ENCODE measurements at places on chromosomes 2 and 18.

GRCh38 chr2:169795181-169795580 is 3.5 kb upstream of the SSB start:
- no peak for DNase-seq

DNA sequence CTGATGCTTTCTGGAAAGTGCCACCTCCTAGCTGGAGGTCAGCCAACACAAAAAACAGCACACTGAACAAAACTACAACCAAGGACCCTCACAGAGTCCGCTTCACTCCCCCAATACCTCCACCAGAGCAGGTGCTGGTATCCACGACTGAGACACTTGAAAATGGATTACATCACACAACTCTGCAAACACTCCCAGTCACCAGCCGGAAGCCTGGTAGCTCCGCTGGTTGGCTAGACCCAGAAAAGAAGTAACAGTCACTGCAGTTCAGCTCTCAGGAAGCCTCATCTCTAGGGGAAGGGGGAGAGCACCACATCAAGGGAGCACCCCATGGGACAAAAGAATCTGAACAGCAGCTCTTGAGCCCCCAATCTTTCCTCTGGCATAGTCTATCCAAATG is 175.4 kb downstream of the LCLAT1 start:
- no peak for DNase-seq

GRCh38 chr2:124193706-124194105 is 168.6 kb downstream of the CNTNAP5 start:
- DNase-seq, result no peak

DNA sequence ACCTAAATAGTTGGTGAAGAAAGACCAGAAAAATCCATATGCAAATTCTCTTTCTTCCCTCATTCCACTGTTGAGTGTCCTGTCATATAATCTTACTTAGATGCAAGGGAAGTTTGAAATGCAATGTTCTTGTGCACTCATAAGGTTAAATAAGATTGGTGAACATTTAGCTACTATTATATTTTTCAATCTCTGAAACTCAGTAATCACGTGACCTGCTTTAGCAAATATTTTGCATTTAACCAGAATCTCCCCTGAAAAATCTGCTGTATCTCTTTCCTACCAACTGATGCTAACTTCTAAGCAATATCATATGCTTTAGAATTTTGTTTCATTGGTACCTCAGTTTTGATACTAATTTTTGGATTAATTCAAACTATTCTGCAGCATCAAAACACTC is 533.2 kb downstream of the RIT2 start:
- DNase-seq, result no peak

- no peak for DNase-seq
Observed at GRCh38 chr2:111667542-111668273, 216.3 kb downstream of the ANAPC1 start.
